ENCODE measurements at places on chromosomes 6 and 20.

DNA sequence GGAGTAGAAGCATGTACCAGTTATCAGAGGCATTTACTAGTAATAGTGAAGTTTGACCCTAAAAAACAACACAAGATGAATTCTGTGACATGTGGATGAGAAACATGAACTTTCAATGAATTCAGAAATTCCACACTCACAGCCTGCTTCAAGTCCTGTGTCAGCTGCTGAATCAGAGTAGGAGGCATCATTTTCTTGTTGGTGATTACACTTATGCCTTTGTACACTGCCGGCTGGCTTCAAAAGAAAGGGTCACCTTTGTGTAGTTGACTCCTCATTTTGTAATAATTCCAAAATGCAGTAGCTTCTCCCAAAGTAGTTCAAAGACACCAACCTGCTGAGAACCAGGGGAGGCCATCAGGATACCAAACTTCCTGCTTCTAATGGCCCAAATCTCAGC, 165.5 kb downstream of the BACH2 start:
- DNase-seq, result no peak

- DNase-seq, result no peak
Measured at GRCh38 chr6:160678230-160678629, 14.2 kb upstream of the LPA start.

DNA sequence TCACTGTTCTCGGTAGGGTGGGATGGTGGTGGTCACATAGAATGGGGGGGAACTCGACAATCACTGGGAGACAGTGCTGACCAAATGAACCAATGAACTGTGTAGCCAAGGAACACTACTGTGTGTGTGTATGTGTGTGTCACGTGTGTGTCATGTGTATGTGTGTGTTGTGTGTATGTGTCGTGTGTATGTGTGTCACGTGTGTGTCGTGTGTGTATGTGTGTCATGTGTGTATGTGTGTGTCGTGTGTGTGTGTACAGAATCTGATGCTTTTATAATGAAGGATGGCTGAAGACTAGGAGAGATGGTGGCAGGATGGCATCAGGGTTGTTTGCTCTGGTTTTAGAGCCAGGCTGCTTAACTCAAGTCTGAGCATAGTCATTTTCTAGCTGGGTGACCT, 99.1 kb upstream of the DUSP22 start:
- DNase-seq, result no peak

GRCh38 chr6:43510827-43511163, 649 bp upstream of the LRRC73 start:
- no peak for DNase-seq

DNA sequence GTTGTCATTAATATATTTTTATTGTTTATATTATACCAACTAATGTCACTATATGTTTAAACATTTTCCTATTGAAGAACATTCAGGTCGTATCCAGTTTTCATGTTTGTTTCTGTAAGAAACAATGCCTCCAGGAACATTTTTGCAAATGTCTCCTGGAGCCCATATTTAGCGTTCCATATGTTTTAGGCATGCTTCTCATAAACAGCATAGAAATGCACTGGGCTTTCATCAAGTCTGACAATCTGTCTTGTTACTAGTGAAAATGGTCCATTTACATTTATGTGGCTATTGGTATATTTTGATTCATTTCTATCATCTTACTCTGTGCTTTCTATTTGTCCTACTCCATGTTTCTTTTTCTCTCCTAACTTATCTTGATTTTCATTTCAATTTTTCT, 431.7 kb downstream of the TFAP2A start:
- DNase-seq, result no peak

GRCh38 chr20:4513720-4514119, 208.0 kb upstream of the PRND start:
- DNase-seq, result no peak

GRCh38 chr6:40563111-40563510, 24.1 kb downstream of the LRFN2 start:
- DNase-seq, result no peak

DNA sequence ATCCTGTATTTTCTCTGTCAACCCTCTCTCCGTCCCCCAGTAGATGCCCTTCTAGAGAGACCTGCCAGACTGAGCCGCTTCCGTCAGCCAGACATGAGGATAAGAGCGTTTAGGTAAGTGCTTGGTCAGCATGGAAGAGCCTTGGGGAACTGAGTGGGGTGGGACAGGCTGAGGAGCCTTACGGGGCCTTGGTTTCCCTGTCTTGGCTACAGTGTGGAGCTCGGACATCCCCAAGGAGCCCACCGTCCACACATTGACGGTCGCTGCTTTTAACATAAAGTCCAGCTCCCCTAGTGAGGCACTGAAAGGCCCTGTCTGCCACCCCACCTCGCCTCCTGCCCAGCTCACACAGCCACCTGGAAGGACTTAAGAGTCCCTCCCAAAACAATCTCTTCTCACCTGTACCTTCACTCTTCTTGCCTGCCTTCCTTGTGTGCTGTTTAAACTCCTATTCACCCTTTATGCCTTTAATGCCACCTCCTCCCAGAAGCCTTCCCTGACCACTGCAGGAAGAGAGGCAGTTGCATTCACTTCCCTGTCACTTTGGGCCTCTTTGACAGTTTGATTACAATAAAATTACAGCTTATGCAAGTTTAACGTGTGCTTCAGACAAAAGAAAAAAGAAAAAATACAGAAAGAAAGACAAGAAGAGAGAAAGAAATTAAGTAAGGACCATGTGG, 42.3 kb downstream of the PDYN start:
- DNase-seq, result no peak

DNA sequence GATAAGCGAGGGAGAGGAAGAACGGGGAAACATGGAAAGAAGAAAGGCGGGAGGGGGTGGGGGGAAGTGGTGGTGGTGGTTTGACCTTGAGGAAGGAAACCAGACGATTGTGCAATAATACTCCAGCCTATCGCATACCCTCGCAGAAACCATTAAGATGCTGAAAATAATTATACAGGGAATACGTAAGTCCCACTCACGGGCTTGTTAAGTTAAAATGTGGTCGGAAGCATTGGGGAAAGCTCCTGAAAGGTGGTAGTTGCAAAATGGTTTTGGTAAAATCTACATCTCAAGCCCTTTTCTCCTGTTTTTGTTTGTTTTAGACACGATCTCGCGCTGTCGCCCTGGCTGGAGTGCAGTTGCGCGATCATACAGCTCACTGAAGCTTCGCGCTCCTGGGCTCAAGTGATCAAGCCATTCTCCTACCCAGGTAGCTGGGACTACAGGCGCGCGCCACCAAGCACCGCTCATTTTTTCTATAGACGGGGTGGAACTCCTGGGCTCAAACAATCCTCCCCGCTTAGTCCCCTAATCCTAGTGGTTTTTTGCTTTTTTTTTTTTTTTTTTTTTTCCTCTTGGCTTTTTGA, 128.9 kb upstream of the ZNF184 start:
- no peak for DNase-seq

- no peak for DNase-seq
Measured at GRCh38 chr6:93419304-93420162, at the start of gene EPHA7. EPHA7 (minus strand) TSS chr6:93419559; CDS start chr6:93419341, 218 bp downstream.

DNA sequence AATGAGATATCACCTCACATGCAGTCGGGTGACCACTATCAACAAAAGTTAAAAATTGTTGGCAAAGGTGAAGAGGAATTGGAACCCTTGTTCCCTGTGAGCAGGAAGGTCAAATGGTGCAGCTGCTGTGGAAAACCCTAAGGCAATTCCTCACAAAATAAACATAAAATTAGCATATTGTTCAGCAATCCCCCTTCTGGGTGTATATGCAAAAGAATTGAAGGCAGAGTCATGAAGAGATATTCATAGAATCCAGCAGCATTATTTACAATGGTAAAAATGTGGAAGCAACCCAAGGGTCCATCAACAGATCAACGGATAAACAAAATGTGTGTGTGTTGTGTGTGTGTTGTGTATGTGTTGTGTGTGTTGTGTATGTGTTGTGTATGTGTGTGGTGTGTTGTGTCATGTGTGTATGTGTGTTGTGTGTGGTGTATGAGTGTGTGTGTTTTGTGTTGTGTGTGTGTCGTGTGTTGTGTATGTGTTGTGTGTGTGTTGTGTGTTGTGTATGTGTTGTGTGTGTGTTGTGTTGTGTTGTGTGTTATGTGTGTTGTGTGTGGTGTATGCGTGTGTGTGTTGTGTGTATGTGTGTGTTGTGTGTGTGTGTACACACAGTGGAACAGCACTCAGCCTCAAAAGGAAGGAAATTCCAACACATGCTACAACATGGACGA, 245.1 kb downstream of the ERMARD start:
- DNase-seq, result no peak

DNA sequence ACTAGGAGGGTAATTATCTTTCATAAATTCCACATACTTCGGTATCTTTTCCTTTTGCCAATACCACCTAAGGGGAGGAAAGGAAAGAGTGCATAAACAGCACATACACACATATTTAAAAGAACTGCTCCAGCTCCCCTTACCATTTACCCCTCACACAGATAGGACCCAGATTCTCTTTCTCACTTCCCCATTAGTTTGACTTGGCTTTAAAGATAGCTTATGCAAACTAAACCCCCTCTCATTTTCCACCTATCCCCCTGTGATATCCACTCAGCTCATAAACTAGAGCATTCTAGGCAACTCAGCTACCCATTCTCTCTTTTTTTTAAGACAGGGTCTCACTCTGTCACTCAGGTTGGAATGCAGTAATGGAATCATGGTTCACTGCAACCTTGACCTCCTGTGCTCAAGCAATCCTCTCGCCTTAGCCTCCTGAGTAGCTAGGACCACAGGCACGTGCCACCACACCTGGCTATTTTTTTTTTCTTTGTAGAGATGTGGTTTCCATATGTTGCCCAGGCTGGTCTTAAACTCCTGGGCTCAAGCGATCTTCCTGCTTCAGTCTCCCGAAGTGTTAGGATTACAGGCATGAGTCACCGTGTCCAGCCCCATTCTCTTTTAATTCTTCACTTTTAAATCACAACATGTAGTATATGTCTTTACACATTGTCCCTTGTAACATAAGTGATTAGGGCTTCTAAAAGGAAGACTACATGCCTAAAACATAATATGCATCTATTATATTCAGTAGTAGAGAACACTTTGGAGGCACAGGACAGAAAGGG, 4.0 kb downstream of the FUCA2 start:
- no peak for DNase-seq

GRCh38 chr6:79431537-79431933, 105.7 kb downstream of the LCA5 start:
- no peak for DNase-seq

DNA sequence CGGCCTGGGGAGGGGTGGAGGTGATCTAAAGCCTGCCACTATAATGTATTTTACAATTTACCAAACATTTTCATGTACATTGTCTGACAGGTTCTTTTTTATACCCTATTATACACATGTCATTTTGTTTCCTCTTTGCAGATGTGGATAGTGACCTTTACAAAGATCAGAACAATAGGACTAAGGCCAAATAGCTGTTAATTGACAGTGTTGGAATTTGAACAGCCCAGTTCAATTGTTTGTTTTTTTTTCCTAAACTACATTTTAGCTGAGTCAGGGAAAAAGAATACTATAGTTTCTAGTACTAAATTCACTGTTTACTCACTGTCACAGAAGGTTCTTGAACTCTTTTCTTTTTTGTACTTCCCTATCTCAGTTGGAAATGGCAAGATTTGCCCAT, 40.2 kb downstream of the PGM3 start:
- no peak for DNase-seq

GRCh38 chr20:24950836-24951525, 1.9 kb downstream of the CST7 start:
- DNase-seq, result no peak

GRCh38 chr6:26351544-26351953, 13.4 kb upstream of the BTN3A2 start:
- DNase-seq, result no peak

GRCh38 chr6:161198176-161198575, 75.7 kb downstream of the AGPAT4 start:
- no peak for DNase-seq

- DNase-seq, result no peak
Measured at GRCh38 chr6:100160930-100161329, 166.9 kb upstream of the MCHR2 start.

DNA sequence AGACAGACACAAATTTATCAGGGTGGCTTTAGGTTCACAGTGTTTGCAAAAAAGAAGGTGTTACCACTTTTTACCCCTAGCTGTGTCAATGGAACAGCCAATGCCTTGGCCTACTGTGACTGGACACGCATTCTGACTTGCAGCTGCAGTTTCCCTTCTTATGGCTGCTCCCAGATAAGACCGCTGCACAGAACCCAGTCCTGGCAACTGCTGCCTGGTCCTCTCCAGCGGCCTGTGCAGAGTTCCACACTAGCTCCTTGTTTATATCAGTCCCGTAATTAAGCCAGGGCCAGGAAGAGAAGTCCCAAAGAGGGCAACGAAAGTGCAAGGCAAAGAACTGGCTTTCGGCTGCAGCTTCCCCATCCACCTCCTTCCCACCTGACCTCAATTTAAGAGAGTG, 283.0 kb downstream of the FOXC1 start:
- DNase-seq, result no peak

DNA sequence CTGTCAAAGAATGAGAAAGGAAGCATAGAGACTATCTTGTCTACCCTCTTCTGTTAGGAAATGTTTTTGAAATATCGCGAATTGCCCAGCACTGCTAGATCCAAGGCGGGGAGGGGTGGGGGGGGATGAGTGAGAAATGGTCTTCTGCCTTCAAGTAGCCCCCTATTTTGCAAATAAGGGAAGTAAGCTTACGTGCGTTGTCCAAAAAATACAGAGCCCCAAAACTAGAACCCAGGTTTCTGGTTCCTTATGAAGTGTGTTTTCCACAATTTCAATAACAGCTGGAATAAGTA, 923 bp upstream of the ILRUN start:
- no peak for DNase-seq

Measured in activated effector memory CD4-positive, alpha-beta T cell treated with Interleukin-2 at 50 U/mL for 16 hours (primary cell).